GM18507 (cell line): ENCODE measurements at places on chromosomes 2 and 18.

GRCh38 chr2:237593596-237594320 lies 3.2 kb upstream of the RAB17 start:
- DNase-seq, result no peak

GRCh38 chr2:119716284-119716672 lies 37.3 kb downstream of the TMEM177 start:
- no peak for DNase-seq

- DNase-seq, result no peak
Observed at GRCh38 chr2:84969511-84970209, 1.3 kb upstream of the KCMF1 start.

- no peak for DNase-seq
Observed at GRCh38 chr2:68932402-68932801, 20.3 kb downstream of the GKN2 start.

DNA sequence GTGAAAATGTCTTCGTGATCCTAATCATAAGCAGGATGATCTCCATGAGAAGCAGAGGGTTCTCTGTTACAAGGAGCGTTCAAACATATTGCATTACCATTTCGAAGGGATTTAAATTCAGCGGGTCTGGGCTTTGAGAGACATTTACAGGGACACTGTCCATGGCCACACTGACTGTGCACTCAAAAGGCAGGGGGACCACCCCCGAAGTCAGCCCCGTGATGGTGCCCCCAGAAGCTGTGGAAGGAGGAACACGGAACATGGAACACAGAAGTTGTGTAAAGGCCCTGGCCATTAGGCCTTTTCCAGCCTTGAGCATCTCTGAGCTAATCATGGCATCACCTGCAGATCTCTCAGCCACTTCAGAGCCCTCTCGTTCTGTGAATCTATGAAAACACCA lies 268.4 kb upstream of the MYT1L start:
- no peak for DNase-seq

DNA sequence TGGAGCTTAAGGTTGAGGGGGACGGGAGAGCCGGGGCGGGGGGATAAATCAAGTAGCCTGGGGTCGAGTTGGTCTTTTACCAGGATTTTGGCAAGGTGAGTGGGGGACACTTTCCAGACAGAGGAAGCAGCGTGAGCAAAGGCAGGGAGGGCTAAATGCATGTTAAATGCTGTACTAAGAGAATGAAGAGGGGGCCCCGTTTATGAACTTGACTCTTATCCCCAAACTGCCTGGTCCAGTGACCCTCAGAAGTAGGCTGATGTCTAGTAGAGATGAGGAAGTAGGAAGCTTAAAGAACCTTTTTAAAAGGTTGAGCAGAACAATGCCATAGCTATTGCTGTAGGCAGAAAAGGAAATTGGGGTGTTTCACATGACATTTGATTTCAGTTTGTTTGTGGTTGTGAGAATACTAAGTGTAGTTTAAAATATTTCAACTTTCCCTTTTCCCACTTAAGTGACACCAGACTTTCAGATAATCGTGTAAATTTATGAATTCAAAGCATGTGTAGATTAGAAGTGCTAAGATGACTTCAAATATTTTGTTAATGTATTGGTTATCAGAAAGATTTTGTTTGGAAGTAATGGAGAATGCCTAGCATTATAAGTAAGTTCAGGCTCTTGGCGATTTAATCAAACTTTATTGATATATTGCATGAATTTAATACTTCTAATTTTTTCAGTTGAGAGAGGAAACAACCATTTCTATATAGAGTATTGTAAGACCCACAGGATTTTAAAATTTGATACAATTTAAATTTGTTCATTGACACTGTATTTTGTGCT lies 1.8 kb downstream of the REL start:
- DNase-seq, result no peak

GRCh38 chr2:233217892-233218377 lies 33.5 kb upstream of the ATG16L1 start:
- no peak for DNase-seq

GRCh38 chr18:48133671-48134251 lies 203.3 kb upstream of the SMAD2 start:
- no peak for DNase-seq

GRCh38 chr2:120555092-120555491 lies 180.6 kb upstream of the GLI2 start:
- no peak for DNase-seq

DNA sequence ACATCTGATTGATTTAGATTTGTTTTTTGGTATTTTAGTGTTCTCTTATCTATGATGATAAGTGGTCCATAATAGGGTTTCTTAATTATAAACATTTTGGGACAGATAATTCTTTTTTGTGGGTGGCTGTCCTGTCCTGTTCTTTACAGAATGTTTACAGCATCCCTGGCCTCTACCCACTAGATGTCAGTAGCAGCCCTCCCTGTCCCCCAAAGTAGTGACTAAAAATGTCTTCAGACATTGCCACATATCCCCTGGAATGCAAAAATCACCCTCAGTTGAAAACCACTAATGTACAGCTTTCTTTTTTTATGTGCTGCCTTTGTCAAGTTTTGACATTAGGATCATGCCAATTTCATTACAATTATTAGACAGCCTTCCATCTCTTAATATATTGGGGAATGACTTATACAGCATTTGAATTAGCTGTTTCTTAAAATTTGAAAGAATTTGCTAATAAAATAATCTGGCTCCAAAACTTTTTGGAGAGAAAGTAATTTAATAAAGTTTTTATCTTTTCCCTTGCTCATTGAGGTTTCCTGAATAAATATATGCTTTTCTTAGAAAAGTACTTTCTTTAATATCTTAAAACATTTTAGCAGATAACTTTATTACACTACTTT lies 19.5 kb downstream of the WIPF1 start:
- DNase-seq, result no peak

- DNase-seq, result no peak
Observed at GRCh38 chr2:173171924-173172643, 96.4 kb downstream of the MAP3K20 start.

- no peak for DNase-seq
Observed at GRCh38 chr2:135676031-135676430, 65.6 kb upstream of the UBXN4 start.

DNA sequence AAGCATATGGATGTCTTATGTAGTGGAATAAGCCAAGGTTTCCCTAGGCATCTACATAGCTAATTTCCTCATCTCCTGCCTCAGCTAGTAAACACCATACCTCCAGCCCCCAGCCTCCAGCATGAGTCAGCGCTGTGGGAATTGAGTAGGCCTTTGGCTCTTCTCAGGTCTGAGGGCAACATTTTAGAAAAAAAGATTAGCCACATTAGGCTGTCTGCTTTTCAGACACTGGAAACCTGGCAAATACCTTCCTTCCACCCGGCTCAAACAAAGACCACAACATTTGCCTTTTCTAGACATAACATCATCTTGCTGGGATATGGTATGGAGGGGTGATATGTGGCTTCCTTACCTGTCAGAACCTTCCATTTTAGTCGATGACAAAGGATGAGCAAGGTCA lies 6.1 kb upstream of the CCDC195 start:
- DNase-seq, result no peak

DNA sequence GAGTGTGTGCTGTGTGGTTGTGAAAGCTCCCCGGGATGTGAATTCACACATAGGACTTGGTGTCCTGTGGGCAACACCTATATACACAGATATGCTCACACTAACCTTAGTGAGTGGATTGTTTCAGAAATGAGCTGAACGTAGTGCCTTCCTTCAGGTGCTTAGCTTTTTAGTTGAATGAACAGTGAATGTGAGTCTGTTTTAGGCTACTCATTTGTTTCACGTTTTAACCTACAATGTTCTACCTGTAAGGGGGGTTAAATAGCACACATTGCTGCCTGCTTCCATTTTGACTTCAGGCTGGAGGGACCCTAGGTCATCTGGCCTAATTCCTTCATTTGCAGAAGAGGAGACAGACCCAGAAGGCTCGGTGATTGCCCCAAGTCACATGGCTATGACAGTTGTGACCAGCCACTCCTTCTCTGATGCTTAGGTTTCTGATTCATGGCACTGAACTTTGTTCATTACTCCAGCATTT lies 1.0 kb downstream of the PLEK start:
- no peak for DNase-seq

- DNase-seq, result no peak
Observed at GRCh38 chr2:46469116-46469515, 10.2 kb upstream of the TMEM247 start.

DNA sequence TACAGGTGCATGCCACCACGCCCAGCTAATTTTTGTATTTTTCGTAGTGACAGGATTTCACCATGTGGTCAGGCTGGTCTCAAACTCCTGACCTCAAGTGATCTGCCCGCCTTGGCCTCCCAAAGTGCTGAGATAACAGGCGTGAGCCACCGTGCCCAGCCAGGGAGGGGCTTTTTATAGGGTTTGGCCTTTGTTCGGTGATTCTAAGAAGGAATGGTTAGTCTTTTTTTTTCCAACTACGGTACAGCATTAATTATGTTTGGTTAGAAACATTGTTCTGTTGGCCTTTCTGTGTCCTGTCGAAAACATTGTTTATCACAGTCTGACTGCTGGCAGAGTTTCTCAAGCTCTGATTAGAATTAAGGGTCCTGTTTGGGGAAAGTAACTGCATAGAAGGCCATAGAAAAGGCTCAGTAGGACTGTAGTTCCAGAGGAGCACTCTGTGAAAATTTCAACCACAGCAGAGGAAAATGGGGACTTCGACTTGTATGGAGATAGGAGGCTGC lies 19.3 kb upstream of the SMCHD1 start:
- DNase-seq, result no peak

- no peak for DNase-seq
Observed at GRCh38 chr2:66481100-66481549, 46.2 kb downstream of the MEIS1 start.

DNA sequence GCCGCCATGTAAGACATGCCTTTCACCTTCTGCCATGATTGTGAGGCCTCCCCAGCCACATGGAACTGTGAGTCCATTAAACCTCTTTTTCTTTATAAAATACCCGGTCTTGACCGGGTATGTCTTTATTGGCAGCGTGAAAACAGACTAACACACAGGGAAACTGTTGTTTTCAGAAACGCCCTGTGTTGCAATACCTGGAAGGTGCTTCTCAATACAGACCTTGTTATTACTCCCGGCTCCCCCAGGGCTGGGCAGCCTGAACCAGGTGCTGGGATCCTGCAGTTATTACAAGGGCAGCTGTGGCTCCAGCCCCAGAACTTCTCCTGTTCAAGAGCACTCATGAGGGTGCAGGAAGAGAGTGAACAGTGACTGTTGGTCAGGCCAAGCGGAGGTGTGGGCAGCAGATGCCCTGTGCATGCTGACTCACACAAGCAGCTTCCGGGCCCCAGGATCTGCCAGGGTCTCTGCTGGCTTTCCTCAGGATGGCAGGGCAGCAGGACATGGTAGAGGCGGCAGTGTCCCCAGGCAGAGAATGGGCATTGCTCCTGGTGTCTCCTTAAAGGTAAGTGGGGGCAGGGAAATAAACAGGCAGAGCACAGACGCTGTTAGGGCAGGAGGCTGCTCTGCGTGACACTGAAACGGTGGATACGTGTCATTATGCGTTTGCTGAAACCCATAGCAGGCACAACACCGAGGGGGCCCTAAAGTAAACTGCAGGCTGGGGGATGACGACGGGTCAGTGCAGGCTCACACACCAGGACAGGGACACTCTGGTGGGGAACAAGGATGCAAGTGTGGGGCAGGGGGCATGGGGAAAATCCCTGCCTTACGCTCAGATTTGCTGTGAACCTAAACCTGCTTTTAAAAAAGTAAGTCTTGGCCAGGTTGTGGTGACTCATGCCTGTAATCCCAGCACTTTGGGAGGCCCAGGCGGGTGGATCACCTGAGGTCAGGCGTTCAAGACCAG lies 89.1 kb downstream of the NDUFA10 start:
- no peak for DNase-seq

GRCh38 chr2:97731274-97732020 lies 18.1 kb downstream of the ZAP70 start:
- DNase-seq, result no peak

- DNase-seq, result no peak
Observed at GRCh38 chr2:129443865-129444739, 535.4 kb upstream of the RAB6C start.

GRCh38 chr2:158477202-158477601 lies 20.4 kb downstream of the PKP4 start:
- DNase-seq, result no peak

- DNase-seq, result no peak
Observed at GRCh38 chr2:74313497-74313896, 29.7 kb downstream of the SLC4A5 start.

DNA sequence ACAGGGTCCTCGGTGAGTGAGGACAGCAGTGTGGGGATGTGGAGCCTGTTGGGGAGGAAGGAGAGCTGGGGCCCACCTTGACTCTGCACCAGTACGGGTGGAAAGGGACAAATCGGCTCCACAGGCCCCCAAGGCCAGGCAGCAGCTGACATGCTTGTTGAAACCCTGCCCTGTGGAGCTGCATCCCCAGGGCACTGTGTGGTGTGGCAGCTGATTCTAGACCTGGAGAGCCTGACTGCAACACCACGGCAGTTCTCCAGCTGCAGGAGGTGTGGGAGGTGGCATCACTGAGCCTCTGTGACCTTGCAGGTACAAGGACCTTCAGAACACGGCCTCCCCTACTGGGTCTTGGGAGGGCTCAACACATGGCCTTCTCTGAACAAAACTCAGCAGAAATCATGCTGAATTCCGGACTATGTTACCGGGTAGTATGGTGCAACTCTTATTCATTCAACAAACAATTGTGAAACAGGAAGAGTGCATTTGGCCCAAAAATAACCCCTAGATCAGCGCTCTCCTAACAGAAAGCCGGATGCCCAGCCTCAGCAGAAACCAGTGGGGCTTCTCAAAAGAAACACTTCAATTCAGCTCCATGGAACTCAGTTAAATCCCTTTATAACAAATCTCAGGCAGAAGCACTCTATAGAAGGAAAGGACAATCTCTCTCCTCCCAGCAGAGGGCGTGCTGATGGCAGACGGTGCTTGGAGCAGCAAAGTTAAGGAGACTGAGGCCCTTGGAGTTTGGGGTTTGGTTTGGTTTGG lies 104.4 kb upstream of the SALL3 start:
- no peak for DNase-seq

DNA sequence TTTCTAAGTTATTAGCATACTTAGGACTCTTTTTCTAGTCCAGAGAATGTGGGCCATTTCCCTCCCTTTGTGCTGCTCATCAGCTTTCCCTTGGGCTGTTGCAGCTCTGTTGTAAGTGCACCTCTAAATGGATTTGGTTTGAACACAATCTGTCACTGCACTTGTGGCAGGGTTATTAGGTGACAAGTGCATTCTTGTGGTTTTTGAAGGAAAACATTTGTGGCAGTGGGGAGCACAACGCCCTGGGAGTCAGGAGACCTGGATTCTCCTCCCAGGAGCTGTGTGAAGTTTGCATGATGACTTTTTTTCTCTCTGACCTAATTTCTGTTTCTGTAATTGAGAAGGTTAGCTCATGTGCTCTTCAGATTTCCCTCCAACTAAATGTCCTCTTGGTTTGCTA lies 630.9 kb upstream of the FAM98A start:
- DNase-seq, result no peak

- no peak for DNase-seq
Observed at GRCh38 chr2:162538967-162539366, 195.0 kb downstream of the GCA start.

GRCh38 chr2:210965472-210965871 lies 409.1 kb downstream of the CPS1 start:
- DNase-seq, result no peak

GRCh38 chr2:10408649-10409579 lies 39.2 kb downstream of the ODC1 start:
- DNase-seq, result peak; percentile 68

- no peak for DNase-seq
Observed at GRCh38 chr18:63169853-63170252, 149.7 kb downstream of the BCL2 start.

- no peak for DNase-seq
Observed at GRCh38 chr18:63831080-63831788, 56.0 kb downstream of the SERPINB7 start.
